SIG-M5 (cell line): ENCODE measurements at places on chromosomes 11 and 22.

- DNase-seq: no peak
Measured at GRCh38 chr11:133713406-133713805, 131.9 kb downstream of the SPATA19 start.

GRCh38 chr11:8040921-8041285, 40.1 kb upstream of the TUB start:
- DNase-seq: no peak

GRCh38 chr11:112503410-112503809, 242.8 kb upstream of the PLET1 start:
- DNase-seq: no peak

- no peak for DNase-seq
Measured at GRCh38 chr22:49090853-49091135, 736.9 kb downstream of the BRD1 start.

DNA sequence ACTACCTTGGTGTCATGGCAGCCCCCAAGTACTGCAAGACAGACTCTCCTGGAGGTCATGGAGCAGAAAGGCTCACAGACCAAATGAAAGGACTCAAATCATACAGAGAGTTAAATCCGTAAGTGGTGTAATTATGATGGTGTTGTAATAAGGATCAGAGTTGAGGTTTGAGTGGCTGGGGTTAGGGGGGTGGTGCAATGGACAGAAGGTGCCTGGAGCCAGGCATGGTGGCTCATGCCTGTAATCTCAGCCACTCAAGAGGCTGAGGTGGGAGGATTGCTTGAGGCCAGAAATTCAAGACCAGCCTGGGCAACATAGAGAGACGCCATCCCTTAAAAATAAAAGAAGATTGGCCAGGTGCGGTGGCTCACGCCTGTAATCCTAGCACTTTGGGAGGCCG, 18.7 kb downstream of the ART5 start:
- no peak for DNase-seq

DNA sequence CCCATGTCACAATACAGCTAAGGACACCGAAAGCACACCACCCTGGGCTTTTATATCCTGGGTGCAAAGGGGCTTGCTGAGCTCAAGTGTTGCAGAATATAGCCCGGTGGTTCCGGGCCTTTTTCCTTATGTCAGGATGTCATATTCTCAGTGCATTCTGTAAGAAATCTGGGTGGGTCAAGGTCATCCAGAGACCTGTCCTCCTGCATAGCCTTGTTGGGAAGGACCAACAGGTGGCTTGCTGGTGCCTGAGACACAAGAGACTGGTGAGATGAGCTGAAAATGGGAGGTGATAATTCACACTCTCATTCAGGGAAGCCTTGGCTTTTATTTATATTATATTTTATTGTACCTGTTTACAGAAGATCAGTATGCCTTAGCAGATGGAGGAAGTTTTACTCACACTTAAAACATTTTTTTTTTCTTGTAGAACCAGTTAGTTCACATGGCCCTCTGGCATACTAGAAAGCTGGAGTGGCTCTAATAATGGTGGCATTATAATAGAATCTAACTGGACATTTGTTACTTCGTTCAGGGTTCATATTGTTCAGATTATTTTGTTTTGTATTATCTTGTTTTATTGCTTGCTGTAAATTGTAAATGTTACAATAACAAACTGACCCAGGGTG, 14.6 kb upstream of the TMEM123 start:
- no peak for DNase-seq

GRCh38 chr11:72352859-72353551, 81.3 kb downstream of the CLPB start:
- DNase-seq: no peak

- DNase-seq: no peak
Measured at GRCh38 chr11:84865257-84865656, 761.9 kb downstream of the DLG2 start.

GRCh38 chr22:42699281-42699975, 21.2 kb downstream of the A4GALT start:
- no peak for DNase-seq

DNA sequence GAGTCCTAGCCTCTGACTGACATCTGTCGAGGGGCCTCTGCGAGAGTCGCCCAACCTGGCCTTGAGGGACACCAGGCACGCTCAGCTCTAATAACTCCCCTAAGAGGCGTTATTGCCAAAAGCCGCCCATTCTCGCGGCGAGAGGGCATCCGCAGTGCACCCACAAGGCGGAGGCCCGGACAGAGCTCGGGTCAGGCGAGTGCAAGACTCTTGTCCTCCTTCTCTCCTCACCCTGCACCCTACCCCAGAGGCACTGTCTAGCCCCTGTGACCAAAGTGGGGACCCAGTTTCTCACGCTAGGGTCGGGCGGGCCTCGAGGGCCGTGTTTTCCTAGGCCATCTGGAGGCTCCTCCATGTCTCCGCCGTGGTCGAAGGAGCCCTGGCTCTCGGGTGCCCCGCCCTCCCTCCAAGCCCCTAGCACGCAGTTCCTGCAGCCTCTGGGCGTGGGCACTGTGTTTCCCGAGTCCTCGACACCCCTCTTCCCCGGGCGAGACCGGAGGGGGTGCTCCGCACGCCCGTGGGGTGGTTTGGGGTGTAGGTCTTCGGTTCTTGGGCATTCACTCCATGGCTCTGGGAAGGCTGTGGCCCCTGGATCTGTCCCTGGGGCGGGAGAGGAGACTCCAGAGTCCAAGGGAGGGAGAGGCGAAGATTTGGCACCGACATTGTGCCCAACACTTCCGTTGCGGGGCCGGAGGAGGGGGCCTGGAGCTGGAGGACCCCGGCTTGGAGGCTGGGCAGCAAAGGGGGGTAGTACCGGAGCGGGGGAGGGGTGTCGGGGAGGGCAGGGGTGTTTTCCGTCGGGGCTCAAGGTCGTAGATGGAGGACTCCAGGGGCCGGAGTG, 1.0 kb downstream of the CHRM4 start:
- DNase-seq: no peak

GRCh38 chr11:62602141-62603071, 741 bp upstream of the MTA2 start:
- no peak for DNase-seq

- DNase-seq: no peak
Measured at GRCh38 chr11:102647430-102647829, 22.3 kb upstream of the MMP20 start.

GRCh38 chr22:48921411-48921903, 906.2 kb downstream of the BRD1 start:
- DNase-seq: no peak

GRCh38 chr11:353179-353873, 16.0 kb upstream of the B4GALNT4 start:
- no peak for DNase-seq

GRCh38 chr11:131693756-131694155, 323.3 kb downstream of the NTM start:
- no peak for DNase-seq

DNA sequence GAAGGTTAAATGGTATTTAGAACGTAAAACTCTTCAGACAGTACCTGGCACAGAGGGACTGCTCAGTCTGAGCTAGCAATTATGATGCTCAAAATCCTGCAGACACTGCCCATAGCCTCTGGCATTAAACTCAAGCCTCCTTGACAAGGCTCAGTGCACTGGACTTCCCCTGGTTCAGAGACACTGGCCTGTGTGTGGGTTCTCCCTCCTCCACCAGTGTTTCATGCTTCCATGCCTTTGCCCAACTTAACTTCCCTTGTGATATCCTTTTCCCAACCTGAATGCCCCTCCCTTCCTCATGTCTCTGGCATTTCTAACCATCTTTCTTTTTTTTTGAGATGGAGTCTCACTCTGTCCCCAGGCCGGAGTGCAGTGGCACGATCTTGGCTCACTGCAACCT, 9.1 kb downstream of the LTBP3 start:
- DNase-seq: no peak

GRCh38 chr11:110207123-110207522, 89.3 kb downstream of the RDX start:
- no peak for DNase-seq

DNA sequence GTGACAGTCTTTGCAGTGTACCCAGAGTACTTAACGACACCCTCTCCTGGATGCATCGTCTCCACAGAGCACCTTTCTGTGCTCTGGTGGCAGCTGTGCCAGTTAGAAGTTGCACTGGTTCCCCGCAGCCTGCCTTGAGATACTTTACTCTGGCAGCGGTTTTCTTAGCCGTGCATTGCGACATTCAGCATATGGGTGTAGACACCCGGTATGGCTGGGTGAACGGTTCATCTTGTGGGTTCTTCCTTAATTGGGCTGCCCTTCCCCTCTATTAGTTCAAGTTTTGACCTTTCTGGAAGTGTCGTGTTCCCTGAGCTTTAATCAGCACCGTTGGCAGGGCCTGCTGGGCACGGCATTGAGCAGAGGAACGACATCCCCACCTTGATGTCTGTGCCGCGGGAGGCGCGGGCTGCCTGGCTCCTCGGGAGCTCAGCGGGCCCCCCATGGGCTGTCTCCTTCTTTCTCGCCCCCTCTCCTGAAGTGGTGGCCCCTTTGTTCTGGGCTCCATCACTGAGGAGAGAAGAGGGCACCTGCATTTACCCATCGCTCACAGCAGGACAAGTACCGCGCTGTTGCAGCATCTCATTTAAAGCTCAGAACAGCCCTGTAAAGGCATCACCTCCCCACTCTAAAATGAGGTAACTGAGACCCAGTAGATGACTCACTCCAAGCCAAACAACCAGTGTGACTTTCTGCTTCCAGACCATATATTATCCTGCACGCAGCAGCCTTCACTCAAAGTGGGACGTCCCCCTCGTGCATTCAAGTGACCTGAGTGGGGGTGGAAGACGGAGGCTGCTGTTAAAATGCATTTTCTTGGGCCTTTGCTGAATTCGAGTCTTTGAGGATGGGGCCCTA, 13.3 kb downstream of the FAM83F start:
- DNase-seq: peak; percentile 2

GRCh38 chr22:38657045-38657909, 839 bp downstream of the CBY1 start:
- no peak for DNase-seq

- DNase-seq: no peak
Measured at GRCh38 chr11:65102142-65103095, 6.4 kb downstream of the VPS51 start.

DNA sequence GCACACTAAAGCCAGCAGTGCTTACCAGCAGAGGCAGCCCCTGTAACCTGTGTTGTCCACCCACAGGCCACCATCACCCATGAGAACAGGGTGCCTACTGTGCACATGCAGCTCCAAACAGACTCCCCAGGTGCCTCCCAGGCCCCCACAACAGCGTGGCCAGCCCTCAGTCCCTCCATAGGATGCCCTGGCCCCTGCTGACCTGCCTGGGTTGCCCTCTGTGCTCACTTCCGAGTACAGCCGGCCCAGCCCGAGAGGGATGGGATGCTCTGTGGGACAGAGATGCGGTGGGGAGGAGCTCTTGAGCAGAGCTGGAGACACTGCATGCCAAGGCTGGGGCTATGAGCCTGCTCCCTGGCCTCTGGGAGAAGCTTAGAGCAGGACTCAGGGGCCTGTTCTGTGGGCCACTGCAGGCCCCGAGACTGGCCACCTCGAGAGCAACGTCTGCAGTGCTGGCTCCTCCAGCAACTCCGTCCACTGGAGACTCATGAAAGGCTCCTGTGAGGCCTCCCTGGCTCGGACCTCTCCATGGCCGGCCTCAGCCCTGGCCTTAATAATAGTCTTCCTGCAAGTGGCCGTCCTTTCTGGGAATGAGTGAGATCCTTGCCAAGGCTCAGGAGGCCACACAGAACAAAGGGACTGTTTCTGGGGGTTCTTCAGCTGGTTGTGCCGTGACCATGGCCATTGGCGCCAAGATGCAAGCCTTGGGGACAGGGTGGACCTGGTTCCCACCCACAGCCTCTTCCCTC, 27.0 kb downstream of the FADS2 start:
- DNase-seq: no peak
